Spinal cord (tissue), 10 donors: ENCODE measurements at places on chromosomes 2 and 18. TPM values are rescaled to one million over a fixed set of nuclear protein-coding genes. Genes with fewer than 3 reads are reported as not detected.

The CYP26B1 gene
- 5.0 TPM for polyA plus RNA-seq

The CTAGE1 gene
- polyA plus RNA-seq = not detected

The ALK gene
- 16.7 TPM for polyA plus RNA-seq

The WDPCP gene
- 10.1 TPM for polyA plus RNA-seq

The ASIC4 gene
- 47.2 TPM for polyA plus RNA-seq

The INHBB gene
- polyA plus RNA-seq = 13.2 TPM

The SESTD1 gene
- polyA plus RNA-seq = 33.3 TPM

The SPP2 gene
- polyA plus RNA-seq = 0.51 TPM

The IL1B gene
- 1.7 TPM for polyA plus RNA-seq

The COLEC12 gene
- 55.0 TPM for polyA plus RNA-seq

The DNAH6 gene
- polyA plus RNA-seq = 1.6 TPM

The VWA3B gene
- polyA plus RNA-seq = 5.9 TPM

The ASB18 gene
- 0.06 TPM for polyA plus RNA-seq

The RELCH gene
- polyA plus RNA-seq = 34.8 TPM

- DNase-seq = no peak
Measured at GRCh38 chr2:118599141-118599540, 248.3 kb downstream of the EN1 start.

DNA sequence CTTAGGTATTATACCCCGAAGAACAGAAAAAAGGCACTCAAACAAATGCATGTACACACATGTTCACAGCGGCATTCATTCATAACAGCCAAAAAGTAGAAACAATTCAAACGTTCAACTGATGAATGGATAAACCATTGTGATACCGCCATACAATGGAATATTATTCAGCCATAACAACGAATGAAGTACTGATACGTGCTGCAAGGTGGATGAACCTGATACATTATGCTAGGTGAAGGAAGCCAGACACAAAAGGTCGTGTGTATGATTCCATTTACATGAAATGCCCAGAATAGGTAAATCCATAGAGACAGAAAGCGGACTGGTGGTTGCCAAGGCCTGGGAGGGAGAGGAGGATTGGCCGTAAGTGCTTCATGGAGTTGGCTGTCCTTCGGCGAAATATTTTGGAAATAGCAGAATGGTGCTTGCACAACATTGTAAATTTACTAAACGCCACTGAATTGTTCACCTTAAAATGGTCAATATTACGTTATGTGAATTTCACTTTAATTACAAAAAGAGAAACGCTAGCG, 750 bp upstream of the RMP24 start:
- no peak for DNase-seq

DNA sequence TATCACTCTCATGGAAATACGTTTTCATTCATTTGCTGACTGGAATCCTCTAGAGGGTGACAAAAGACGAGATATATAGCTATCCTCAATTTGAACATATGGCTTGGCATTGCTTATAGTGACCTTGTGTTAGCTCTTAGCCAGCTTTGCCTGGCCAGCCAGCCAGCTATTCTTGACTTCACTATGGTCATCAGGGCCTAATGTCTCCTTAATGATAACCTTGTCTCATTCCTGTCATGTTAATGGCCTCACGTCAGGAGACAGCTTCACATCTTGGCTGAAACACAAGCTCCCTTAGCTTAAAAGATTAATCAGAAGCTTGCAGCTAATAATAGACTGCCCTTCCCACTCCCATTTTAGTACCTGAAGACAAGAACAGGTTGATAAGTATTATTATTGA, 1517.5 kb upstream of the PIK3C3 start:
- DNase-seq = no peak

DNA sequence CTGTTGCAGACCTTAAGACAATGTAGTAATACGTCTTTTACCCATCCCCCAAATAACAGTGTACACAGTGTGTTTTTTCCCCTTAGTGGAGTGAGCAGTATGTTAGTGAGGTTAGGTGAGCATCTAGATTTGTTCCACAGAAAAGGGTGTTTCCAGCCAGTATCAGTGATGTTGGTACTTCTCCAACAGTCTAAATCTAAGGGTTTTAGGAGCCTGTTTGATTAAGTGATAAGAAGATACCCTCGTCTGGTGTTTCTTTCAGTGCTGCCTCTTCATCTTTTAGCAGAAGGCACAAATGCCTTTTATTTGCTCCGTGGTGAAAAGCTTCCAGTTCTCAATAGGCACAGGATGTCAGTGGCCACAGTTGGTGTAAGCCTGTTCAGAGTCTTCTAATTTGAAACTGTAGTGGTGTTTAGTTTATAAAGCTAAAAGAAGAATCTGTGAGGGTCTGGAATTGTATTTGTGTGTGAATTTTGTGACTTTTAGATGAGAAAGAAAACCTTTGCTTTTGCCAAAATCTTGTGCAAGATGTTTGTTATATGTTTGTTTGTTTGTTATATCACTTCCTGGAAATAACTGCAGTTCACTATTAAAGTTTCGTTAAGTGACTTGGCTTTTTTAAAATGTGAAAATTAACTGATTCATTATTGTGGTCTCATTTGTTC, 71.2 kb downstream of the MAP4K4 start:
- no peak for DNase-seq

- no peak for DNase-seq
Measured at GRCh38 chr2:205895981-205896655, 189.9 kb downstream of the INO80D start.

- DNase-seq = no peak
Measured at GRCh38 chr2:76965772-76966171, 556.4 kb downstream of the LRRTM4 start.

DNA sequence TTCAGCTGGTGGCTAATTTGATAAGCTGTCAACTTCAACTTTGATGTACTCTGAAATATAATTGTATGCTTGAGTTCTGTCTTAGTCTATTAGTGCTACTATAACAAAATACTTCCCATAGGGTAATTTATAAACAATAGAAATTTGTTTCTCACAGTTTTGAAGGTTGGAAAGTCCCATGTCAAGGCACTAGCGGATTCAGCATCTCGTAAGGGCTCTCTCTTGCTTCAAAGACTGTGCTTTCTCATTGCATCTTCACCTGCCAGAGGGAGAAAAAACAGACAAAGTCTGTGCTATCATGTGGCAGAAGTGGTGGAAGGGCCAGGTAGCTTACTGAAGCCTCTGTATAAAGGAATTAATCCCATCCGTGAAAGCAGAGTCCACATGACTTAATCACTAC, 409.2 kb downstream of the CDH7 start:
- no peak for DNase-seq

DNA sequence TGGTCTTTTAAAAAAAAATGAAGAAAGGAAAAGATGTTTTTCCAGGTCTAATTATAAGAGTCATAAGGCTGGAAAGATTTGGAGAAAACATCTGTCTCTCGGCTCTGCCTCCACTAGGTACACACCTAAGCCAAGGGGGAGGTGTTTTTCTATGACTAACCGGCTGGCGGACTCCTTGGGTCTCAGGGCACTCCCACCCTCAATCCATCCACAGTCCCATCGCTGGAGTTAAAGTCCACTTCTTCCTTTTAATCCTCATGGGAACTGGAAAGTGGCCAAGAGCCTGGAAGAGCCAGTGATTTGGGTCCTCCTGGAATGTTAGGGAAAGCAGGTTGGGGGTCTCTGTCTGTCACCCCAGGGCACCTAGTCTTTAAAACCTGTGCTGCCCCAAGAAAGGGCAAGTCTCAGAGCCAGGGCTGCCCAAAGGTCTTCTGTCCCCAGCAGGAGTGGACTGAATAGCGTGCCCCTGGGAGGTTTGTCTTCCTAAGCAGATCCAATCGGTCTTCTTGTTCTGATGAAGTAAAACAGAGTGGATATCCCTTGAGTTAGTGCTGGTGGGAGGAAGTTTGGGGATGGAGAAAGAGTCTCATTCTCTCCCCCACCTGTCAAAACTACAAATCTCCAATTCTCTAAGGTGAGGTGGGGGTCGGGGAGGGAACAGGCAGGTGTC, 66.4 kb downstream of the MCFD2 start:
- DNase-seq = no peak

GRCh38 chr2:224009605-224010315, 29.3 kb downstream of the SERPINE2 start:
- no peak for DNase-seq

- no peak for DNase-seq
Measured at GRCh38 chr2:64861452-64862397, 127.5 kb upstream of the SLC1A4 start.

GRCh38 chr18:25097569-25098056, 254.4 kb downstream of the ZNF521 start:
- no peak for DNase-seq

GRCh38 chr18:58492891-58493469, 135.9 kb downstream of the ALPK2 start:
- DNase-seq = peak; percentile 74

GRCh38 chr2:220491670-220492069, 864.2 kb downstream of the SLC4A3 start:
- DNase-seq = no peak

DNA sequence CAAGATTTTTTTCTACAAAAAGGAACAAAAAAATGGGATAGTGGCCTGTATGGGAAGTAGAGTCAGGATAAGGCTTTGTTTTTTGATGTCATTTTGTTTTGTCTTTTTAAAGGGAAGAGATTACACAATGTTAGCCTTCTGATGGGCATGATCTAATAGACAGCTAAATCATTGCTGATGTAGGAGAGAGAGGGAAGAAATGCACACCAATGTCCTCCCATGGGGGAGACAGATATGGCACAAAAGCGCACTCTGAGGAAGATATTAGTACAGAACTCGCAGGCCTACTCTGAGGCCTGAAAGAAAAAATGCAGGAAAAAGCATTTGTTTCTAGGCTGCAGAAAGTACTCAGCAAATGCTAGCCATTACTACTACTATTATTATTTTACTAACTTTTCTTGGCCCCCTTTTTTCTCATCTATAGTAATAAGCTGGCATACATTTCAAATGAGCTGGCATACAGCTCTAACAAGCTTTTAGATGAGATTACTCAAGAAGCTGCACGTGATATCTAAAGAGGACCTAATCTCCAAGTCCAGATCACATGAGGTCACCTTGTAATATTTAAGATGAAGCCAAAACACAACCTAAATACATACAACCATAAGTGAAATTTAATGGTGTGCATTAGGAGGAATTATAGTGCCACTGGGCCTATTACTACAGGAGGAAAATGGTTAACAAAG, 269.4 kb upstream of the TANK start:
- DNase-seq = no peak

DNA sequence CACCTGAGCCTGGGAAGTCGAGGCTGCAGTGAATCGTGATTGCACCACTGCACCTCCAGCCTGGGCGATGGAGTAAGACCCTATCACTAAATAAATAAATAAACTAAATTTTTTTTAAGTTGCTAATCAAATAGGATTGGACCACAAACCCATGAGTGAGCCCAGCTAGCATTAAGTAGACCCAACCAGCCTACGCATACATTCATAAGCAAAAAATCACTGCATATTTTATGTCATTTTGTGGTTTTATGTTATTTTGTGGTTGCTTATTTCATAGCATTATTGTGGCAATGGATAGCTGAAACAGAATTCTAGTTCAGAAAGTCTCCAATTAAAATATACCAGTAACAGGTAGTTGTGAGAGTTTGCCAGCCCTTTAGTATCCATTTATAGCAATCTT, 29.1 kb upstream of the ZC3H15 start:
- no peak for DNase-seq

DNA sequence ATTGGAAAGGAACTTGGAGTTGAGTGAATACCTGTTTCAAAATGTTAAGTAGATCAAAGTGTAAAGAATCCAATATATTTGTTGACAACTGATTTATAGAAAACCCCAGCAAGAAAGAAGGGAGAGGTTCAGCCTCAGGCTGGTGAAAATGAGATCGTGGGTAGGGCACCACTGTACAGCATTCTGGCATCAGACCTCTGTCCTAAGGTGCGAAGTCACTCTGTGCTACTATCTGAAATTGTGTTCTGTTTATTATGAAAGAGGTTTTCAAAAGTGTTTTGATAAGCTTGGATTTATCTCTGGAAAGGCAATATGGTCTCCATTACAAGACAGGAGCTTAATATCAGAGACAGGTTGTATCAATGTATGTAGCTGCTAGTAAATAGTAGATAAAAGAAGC, 80.5 kb upstream of the MAP4K3 start:
- DNase-seq = no peak

DNA sequence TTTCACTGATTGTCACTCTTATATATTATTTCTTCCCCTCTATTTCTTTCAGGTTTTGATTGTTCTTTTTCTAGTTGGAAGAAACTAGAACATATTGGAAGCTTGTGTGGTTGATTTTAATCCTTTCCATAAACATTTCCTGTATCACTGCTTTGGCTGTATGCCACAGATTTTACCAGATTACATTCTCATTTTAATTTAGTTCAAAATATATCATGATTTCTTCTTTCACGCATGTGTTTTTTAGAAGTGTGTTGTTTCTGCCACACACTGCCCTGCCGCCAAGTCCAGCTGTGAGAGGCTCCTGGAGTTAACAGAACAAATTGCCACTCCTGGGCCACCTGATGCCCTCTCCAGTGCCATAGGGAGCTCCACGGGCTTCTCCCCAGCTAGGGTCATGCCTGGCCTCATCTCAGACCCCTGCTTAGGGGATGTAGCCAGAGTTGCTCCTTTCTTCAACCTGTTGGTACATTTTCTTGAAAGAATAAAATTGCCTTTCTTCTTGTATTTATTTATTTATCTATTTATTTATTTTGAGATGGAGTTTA, 206.2 kb upstream of the COPS8 start:
- DNase-seq = no peak

DNA sequence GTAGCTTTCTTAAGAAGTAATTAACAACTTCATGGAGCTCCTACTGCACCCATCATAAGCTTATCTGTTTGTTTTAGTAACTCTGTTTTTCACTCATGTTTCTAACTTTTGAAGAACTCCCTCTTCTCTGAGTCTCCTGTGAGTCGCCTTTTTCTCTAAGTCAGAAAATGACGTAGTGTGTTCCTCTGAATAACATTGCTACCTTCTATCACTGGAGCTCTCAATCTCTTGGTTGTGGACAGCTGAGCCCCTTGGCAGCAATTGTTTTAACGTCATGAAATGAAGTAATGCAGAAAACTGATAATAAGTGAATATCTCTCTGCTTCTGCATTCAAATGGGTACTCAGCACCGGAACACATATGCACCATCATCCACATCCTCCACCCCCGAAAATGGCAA, 433.3 kb upstream of the SALL3 start:
- no peak for DNase-seq
